Bone marrow (tissue), 2 donors: ENCODE measurements at places on chromosomes 7 and 10.
A peak's percentile ranks its signal among the peaks of the same experiment; 100 is the strongest.

DNA sequence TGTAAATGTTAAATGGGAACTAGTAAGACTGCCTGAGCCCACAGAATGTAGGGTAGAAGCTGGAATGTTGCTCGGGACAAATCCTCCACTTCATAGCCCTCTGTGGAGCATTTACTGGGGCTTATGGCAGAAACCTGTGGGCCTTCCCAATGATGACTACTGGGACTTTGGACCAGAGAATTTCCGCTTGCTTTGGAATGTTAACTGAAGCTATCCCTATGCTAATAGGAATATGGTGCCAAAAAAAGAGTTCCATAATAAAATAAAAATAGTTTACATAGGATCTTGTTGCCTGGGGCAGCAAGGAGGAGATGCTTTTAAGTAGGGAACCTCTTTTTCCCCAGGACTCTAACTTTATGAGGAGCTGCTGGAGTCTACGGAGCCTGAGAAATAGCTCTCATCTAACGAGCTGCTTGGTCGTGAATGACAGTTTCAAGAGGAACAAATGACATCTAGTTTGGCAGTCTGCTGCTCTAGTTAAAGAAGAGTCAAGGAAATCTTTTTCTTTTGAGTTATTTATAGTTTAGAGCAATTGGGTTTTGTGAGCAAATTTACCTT lies 5.7 kb upstream of the DYNC2I1 start:
- DNase-seq: no peak

DNA sequence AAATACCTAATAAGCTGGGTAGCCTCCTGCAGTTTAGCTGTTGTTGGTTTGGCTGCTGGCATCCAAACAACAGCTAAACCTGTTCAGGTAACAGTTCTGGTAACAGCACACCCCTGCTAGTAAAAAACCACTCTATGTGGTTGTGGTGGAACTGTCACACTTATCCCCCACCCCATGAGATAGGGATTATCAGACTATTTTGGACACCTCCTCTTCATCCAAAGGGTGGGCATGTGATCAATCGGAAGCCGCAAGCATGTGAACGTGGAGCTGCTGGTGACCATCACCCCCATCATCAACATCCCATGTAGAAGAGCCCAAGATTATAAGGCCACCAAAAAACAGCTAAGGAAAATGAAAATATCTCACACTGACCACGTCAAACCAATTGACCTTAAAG lies 2.5 kb downstream of the MTPAP start:
- DNase-seq: no peak

DNA sequence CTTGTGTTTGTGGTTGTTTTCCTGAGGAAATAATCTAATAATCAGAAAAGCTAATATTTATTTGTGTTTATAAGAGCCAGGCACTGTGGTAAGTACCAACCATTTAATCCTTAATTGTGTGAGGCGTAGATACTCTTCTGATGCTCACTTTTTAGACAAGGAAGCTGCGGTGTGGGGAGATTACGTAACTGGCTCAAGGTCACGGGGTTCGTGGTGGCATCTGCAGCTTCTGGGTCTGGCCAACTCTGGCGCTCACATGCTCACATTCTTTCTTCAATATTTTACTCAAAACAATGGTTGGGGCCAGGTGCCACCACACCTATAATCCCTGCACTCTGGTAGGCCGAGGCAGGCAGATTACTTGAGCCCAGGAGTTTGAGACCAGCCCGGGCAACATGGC lies 77.6 kb downstream of the RALA start:
- peak; percentile 6 for DNase-seq

DNA sequence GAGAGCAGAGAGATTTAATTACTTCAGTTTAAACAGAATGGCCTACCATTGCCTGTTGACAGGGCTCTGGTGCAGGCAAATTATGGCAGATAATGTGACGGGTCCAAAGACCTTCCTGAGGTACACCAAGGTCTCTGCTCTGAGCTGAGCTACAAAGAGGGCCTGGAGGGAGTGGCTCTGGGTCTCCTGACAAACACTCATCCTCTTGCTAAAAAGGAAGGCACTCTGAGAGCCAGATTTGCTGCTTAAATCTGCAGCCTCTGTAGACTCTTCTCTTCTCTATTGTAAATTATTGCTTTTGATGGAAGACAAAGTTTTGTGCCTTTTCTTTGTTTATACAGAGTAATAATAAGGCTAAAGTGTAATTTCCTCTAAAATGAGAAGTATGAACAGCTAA lies 529.5 kb upstream of the FZD8 start:
- DNase-seq: no peak

DNA sequence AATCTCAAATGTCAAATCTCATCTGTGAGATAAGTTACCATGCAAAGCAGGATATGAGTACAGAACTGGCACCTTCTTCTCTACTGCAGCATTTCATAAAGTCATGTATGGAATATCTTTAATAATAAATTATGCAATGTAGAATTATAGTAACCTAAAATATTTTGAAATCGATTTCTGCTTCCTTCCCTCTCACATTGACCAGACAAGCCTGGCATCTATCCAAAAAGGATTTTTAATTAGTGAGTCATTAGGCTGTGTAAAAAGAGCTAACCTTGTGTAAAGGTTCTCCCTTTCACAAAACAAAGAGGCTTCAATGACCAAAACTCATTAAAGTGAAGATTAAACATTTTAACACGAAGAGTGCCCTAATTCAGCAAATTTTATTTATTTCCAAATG lies 48.8 kb upstream of the EXOC6 start:
- DNase-seq: no peak

DNA sequence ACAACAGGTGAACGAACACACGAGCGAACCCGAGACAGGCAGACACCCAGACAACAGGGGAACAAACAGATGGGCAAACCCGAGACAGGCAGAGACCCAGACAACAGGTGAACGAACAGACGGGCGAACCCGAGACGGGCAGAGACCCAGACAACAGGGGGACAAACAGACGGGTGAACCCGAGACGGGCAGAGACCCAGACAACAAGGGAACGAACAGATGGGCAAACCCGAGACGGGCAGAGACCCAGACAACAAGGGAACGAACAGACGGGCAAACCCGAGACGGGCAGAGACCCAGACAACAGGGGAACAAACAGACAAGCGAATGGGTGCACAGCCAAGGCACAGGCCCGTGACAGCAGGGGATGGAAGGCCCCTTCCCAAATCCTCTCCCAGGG lies 264.7 kb downstream of the ELFN1 start:
- no peak for DNase-seq

- no peak for DNase-seq
These were observed 48.1 kb upstream of the EXOC6 start for GRCh38 chr10:92800134-92800733.

DNA sequence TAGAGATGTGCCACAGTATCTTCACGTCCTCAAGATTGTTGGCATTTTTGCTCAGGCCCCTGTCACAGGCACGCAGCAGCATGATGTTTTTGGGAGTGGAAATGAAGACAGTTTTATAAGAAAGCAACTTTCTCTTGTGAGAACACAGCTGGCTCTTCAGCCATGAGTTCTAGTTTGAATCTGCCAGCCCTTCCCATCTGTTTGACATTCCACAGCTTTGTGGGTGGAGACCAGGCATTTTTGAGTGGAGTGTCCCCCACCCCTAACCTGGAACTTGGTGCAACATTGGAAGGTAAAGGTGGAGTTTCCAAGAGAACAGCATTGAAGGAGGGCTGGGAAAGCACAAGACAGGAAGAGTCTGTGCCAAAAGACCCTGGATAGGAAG lies 253.1 kb upstream of the IGFBP3 start:
- no peak for DNase-seq

- no peak for DNase-seq
These were observed 35.0 kb downstream of the LAMB4 start for GRCh38 chr7:108094933-108095710.

GRCh38 chr10:77899690-77900089 lies 26.9 kb downstream of the DLG5 start:
- no peak for DNase-seq

DNA sequence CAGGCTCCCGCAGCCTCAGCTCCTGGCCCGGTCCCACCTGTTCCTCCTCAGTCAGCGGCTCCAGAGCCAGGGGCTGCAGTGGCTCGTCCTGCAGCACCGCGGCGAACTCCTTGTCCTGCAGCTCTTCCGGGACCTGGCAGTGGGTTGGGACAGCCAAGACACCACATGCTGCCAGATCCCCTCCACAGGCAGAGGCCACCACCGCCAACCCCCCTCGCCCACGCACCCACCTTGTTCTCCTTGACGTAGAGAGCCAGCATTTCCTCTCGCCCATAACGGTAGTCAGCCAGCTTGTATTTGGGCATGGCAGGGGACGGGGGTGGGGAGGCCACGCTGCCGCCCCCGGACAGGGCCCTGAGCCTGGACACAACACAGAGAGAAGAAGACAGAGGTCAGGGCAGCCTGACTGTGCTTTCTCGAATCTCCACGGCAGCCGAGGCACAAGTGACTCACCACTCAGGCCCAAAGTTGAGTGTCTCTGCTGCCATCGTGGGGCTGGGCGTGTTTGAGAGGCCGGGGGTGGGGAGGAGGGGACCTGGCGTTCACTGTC lies 6.2 kb downstream of the GIGYF1 start:
- DNase-seq: no peak

DNA sequence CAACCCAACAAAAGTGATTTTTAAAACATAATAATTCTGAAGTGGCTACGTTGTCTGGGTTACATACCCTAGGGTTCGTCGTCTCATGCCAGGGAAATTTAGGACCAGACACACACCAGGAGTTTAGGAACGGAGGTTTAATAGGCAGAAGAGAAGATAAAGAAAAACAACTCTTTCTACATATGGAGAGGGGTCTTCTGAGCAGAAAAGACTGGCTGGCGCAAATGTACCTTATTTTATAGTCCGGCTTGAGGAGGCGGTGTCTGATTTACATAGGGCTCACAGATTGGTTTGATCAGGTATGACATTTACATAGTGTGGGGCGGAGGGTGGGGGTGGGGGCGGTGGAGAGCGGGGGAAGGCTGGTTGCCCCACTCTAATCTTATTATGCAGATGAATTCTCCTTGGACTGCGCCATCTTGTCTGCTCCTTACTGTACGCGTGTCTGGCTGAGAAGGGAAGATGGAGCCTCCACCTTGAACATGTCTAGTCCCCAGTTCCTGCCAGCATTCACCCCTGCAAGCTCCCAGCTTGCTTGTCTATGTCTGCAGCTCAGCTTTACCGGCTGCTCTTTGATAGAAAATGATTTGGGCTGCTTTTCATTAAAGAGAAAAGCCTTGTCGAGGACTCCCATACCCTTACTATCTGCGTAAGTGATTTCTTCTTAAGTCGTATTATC lies 98.7 kb downstream of the RALA start:
- no peak for DNase-seq

DNA sequence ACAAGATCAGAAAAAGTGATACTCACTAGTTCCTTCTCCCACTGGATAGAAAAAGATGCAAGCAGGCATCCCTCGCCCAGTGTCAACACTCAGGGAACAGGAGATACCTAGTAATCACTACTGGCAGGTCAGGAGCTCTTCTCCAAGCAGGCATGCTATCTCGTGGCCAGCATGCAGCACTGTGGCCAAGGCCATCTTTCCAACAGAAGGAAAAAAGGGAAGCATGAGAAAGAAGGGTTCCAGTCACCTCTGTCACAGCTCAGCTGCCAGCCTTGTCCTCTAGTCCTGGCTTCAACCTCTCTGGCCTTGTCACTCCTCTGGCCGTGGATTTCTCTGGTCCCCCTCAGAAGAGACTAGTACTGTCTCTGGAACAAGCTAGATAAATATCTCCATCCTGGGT lies 45.3 kb downstream of the DLG5 start:
- DNase-seq: no peak

DNA sequence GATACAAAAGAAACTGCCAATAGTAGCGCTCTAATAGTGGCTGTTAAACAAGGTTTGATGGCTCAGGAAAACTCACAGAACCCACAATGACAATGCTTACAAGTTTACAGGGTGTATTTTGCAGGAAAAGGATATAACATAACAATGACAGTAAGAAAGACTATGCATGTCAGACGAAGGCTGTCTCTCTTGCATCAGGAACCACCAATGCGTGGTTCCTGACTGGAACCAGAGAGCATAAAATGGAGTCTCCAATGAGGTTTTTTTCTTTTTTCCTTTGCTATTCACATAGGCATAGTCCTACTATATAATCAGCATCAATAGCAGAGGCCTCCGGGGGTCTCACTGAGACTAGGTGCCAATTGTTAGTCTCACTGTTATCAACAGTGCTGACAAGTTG lies 120.4 kb upstream of the STEAP1 start:
- no peak for DNase-seq

GRCh38 chr10:3665316-3665908 lies 119.6 kb downstream of the KLF6 start:
- no peak for DNase-seq

DNA sequence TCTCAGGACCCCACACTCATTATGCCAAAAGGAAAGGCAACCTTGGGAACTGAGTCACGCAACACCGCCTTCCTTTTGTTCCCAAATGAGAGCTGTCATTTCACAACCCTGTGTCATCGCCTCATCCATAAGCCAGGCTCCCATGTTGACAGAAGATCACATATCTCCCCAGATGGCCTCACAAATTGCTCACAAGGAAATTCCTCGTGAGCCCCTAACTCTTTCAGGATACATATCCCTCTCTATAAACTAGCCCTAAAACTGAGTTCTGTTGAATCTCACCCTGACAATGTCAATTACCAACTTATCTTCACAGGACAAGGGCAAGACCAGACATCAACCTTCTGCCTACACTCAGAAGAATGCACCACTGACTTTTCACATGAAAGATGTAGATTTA lies 22.6 kb downstream of the CCDC3 start:
- no peak for DNase-seq
